Transverse colon (tissue), 4 donors: ENCODE measurements at places on chromosomes 6 and 20.
A peak's percentile ranks its signal among the peaks of the same experiment; 100 is the strongest.

DNA sequence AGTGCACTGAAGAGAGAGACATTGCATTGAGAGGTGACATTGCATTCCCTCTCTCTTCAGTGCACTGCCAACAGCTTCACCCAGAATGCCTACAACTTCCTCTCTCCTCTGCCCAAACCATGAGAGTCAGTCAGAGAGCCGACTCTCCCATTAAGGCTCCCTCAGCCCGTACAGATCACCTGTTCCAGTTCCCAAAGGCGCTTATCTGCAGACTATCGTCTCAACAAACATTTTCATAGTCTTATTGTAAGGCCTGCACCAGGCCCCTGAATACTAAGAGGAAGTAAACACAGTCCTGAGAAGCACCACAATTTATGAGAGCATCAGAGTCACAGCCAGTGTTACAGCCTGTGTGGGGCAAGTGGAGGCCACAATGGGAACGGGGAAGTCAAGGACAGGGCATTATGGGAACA, 53.7 kb downstream of the GFOD1 start:
- no peak for DNase-seq

DNA sequence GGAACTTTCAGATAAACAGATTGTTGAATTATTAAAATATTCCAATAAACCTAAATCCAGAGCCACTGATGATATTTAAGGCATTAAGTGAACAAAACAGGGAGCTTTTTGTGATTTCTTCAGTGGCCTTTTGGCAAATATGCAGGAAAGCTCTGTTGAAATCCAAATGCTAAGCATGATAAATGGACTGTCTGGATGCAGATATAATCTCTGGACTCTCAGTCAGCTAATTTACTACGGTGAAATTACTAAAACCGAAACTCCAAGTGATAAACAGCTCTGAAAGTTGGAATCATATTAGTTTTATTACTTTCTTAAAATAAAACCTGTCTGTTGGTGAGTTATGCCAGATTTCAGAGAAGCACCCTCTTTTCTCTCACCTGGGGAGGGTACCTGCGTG, 120.3 kb downstream of the IMPG1 start:
- DNase-seq, result no peak

DNA sequence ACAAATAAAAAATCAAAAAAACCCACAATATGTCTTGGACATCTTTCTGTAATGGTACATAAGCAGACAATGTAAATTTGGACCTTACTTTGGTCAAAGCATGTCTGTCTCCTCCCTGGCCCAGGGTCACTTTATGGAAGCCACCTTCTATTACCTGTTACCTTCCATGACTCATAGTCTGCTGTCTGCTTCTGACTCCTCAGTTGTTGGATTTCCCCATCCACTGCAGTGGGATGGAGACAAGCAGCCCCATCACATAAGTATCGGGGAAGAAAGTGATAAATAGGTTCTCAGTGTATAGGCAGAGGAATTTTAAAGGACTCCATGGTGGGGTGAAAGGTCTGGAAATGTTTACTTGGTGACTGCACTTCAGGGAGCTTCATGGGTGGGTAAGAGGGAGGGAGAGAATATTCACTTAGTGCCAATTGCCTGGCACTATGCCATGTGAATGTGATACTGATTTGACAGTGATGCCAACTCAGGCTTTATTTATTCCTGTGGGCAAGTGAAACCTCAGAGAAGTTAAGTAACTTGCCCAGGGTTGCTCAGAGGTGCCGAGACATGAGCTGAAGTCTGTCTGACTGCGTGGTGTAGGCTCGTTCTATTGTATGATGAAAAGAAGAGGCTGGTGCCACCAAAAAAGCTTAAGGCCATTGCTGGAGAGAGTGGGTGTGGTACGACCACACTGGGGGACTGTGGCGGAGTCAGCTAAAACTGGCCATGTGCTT, 175.6 kb upstream of the RNF24 start:
- no peak for DNase-seq

GRCh38 chr6:39280247-39280731, 33.9 kb downstream of the KCNK17 start:
- peak; percentile 75 for DNase-seq

DNA sequence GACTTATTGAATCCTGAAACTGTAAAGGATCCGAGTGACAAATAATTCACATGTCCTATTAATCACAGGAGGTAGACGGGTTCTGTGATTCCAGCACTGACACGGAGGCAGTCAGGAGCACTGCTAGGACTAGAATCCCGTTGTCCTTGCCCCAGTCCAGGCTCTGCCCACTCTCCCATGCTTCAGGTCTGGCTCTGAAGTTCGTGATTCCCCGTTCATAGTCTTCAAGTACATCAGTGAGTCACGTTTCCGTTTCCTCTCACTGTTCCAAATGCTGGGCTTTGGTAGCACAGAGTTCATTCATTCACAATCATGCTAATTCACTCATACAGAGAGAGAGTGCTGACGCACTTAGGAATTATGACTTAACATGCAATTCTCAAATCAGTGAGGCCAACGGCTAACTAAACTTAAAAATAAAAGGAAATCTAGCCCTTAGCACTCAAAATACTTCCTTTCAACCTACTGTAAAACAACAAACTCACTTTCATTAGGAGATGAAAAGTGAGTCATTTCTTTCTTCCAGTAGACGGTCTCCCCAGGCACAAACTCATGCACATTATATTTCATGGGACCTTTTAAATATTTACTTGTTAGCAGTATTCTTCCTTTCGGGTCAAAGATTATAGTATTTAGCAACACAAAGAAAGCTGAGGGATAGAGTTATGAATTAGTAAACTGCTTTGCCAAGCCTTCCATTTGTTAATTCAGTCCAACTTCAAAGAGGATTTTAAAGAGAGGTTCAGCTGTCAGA, 94.0 kb upstream of the NHSL1 start:
- DNase-seq, result peak; percentile 45

DNA sequence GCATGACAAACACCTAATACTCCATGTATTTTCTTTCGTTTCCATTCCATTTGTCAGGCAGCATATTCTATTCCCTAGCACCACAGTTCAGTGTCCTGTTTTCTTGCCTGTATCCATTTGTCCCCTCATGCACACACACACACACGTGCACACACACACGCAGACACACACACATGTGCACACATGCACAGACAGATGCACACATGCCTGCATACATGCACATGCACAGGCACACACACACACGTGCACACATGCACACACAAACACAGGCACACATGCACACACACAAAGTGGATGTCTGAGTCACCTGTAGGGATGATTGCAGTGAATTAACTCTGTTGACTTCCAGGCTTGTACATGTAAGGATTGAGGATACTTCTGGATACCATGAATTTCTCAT, 226.7 kb upstream of the SYNDIG1 start:
- no peak for DNase-seq

- DNase-seq, result no peak
Measured at GRCh38 chr6:89574910-89575561, 63.5 kb downstream of the LYRM2 start.

- no peak for DNase-seq
Measured at GRCh38 chr6:5967594-5967993, 39.1 kb downstream of the NRN1 start.

GRCh38 chr6:129929433-129929832, 68.3 kb upstream of the TMEM244 start:
- DNase-seq, result no peak

GRCh38 chr6:66897576-66897975, 1190.5 kb upstream of the EYS start:
- DNase-seq, result no peak

DNA sequence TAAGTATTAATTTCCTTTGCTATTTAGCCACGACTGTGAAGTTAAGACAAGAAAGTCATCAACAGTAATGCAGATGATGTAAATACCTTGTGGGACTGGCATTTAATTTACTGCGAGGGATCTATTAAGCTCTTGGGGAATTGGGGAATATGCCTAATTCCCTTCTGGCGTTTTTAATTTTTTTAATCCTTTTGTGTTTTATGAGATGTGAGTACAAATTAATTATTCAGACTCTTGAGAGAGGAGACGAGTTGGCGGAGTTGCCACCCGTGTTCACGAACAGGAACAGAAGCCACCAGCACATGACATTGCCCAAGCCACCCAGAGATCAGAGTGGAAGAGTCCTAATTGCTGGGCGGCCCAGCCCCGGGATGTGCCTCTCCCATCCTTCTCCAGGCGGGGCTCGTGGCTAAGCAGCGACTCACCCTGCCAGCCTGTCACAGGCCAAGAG, 533 bp upstream of the CRYBG1 start:
- no peak for DNase-seq

DNA sequence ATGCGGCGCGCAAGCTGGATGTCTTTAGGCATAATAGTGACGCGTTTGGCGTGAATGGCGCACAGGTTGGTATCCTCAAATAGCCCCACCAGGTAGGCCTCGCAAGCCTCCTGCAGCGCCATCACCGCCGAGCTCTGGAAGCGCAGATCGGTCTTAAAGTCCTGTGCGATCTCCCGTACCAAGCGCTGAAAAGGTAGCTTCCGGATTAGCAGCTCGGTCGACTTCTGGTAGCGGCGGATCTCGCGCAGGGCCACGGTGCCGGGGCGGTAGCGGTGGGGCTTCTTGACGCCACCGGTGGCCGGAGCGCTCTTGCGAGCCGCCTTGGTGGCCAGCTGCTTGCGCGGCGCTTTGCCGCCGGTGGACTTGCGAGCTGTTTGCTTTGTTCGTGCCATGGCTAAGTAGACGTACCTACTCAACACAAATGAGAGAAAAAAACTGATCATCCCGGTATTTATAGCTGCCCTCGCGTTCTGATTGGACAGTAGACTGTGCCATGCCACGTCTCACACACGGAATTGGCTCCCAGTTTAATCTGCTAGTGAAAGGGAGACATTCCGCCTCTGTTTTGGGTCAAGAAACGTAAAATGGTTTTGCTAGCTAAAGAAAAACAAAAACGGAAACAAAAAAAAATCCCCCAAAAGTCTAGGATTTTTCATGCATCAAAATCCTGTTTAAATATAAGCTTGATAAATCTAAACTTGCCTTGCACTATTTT, 40.1 kb downstream of the OR2B2 start:
- DNase-seq, result peak; percentile 84

DNA sequence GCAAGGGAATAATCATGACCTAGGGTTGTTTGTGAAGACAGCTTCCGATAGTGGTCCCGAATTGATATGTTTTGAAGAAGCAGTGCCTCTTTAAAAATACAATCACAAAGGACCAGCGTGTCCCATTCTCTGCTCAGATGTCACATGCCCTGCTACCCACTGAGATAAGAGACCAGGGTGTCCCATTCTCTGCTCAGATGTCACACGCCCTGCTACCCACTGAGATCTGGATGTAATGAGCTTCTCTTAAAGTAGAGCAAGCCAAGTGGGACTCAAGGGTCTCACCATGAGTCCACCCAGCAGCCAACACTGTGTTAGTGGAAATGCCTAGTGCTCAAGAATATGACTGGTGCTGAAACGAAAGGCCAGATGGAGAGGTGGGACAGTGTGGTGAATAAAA, 22.2 kb downstream of the RIN2 start:
- no peak for DNase-seq

DNA sequence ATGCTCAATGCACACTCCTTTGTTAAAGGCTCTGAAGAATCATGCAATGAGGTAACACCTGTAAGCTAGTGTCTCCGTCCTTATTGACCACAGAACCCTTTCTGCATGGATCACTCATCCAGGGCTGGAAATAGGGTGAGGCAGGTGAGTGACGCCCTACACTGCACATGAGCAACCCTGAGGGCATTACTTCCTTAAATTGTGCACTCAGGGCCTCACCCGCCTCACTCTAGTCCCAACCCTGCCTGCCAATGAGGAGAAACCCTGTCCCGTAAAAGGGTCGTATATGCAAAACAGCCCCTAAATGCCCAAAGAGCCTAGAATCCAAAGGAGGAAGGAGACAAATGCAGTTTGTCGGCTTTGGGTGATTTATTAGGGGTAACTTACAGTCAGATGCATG, 33.6 kb upstream of the NOP56 start:
- no peak for DNase-seq

DNA sequence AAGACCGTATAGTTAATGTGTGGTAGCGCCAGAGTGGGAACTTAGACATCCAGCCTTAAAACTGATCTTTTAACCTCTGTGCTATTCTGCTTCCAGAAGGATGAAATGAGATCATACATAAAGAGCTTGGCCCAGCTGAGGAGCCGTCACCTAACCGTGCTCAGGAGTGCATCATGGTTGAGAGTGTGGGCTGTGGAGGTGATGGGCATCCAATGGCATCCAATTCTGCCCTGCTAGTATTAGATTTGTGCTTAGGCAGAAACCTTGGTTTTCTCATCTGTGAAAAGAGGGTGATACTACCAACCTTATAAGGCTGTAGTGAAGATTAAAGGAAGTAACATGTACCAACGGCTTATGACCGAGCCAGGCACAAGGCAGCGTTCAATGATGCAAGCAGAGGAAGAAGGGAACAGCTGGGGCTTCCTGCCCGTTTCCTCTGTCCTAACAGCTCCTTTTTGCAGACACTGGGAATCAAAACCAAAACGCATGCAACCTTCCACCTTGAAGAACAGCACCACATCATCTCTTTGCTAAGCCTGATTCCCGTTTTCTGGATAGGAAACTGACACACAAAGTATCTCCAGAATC, 1.3 kb downstream of the SLC22A16 start:
- no peak for DNase-seq

DNA sequence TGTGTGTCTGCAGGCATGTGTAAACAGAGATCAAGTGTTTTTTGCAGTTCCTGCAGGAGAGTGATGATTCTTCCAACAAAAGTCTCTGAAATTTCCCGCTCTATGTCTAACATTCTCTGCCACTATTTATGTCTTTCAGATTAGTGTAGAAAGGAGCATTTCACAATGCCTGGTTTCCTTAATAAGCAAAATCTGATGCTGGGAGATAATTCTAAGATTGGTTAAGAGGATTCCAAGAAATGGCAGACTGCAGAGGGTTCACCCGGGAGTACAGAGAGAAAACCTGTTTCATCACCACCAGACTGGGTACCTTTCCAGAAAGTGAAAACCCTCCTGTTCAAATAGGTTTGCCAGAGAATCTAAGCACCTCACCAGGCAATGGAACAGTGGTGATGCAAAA, 62.7 kb downstream of the FOXC1 start:
- no peak for DNase-seq

DNA sequence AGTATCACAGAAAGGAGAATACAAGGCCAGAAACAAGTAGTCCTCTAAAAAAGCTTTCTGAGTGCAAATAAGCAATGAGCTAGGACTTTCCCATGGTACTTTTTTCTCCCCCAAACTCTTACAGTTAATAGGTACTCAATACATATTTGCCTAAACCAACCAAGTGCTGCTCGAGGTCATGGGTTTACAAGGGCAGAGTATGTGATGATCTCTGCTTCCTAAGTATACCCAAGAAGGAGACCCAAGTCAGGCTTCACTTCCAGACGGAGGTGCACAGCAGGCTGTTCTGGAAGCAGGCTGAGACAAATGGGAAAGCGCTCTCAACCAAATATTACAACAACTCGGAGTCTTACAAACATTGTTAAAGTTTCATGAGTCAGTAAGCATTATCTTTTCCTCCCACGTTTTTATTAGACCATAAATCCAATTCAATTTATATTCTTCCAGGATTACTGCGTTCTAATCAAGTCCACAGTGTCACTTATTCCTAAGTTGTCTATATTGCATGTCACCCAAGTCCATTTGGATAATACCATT, 8.1 kb downstream of the FYN start:
- no peak for DNase-seq
